ENCODE measurements at places on chromosomes 1 and 21. TPM values are rescaled to one million over a fixed set of nuclear protein-coding genes. Genes with fewer than 3 reads are reported as not detected.

Gene EFNA1
- polyA plus RNA-seq = 2.9 TPM

DNA sequence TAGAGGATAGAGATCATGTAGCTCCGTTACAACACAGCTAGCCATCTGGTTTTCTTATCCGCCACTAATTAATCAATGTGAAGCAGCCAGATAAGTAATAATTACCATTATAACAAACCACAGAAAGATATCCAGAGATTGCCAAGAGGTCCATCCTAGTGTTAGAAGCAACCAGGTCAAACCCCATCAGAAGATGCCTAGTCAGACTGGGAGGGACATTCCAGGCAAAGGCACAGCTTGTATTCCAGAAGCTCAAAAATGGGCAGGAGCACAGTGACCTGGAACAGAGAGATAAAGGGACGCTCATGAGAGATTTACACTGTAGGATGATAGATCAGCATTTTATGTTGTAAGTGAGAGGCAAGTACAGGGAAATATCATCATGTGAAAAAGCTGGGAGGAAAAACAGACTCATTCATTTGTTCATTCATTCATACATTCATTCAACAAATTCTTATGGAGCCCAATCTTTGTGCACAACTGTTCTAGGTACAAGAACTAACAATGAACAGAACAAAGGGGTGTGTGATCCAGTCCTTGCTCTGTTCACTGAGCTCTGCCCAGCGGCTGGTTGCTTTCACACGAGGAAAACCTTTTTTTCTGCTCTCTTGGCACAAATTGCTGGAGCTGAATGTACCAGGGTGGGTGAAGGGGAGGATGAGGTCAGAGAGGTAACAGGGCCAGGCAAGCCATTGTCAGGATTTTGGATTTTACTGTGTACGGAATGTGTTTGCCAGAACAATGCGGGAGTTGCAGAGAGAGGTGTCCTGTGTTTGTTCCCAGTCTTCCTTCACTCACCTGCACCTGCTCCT, 240.8 kb upstream of the FGGY start:
- no peak overlapping the region for H3K4me3 ChIP-seq
- DNase-seq = no peak
- H3K4me1 ChIP-seq = peaks cover 4% of the 10 kb centered on the region
- no peaks in the 10 kb centered on the region for H3K36me3 ChIP-seq

GRCh38 chr21:25742900-25743299, 8.1 kb downstream of the GABPA start:
- no peak overlapping the region for H3K4me3 ChIP-seq
- peaks cover 37% of the 10 kb centered on the region for H3K4me1 ChIP-seq
- H3K27me3 ChIP-seq = no peaks in the 10 kb centered on the region
- no peak overlapping the region for H3K27ac ChIP-seq
- peaks cover 10% of the 10 kb centered on the region for H3K36me3 ChIP-seq

Gene FRRS1
- polyA plus RNA-seq = not detected

GRCh38 chr1:181658581-181658980, 175.3 kb downstream of the CACNA1E start:
- peaks cover 34% of the 10 kb centered on the region for H3K27me3 ChIP-seq
- no peak for DNase-seq
- H3K4me3 ChIP-seq = no peak overlapping the region
- no peak overlapping the region for H3K27ac ChIP-seq

DNA sequence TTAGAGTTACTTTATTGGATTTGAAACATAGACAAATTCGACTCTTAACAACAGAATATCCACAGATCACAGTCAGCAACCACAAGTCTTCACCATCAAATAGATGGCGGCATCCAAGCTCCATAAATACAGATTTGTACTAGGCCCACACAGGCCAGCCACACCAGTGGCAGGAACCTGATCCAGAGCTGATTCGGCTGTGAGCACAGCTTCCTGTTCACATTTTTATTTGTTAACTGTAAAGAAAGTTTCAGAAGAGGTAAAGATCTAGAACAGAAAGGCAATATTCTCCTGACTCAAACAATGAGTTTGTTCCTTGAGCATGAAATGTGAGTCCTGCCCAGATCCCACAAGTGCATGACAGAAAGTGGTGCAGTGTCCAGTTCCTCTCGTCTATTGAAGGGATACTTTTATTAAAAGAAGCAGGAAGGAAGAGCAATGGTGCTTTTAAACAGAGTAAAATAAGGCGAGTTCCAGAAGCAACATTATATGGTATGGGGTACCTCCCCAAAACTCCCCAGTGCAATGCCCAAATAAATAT, 205.8 kb downstream of the SLC45A1 start:
- no peak overlapping the region for H3K4me3 ChIP-seq
- peaks cover 11% of the 10 kb centered on the region for H3K36me3 ChIP-seq
- H3K27ac ChIP-seq = no peak overlapping the region
- peak; percentile 31 for DNase-seq
- no peaks in the 10 kb centered on the region for H3K27me3 ChIP-seq

Gene PODN
- polyA plus RNA-seq = 0.35 TPM

Gene LINGO4
- polyA plus RNA-seq = not detected

DNA sequence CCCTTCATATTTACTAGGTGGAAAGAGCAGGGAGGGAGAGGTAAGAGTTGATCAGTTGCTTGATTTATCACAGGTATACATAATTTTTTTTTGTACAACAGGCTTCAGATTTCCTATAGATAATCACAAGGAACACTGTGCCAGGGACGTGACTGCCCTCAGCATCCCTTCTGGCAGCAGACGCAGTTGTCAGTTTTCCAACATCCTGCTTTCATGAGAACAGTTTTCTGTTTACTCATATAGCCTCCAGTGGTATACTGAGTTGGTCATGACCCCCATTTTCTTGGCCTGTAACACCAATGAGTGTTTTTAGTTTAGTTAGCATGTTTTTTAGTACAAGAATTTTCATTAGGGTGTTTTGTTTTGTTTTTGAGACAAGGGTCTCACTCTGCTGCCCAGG, 37.9 kb upstream of the PTPRF start:
- H3K4me1 ChIP-seq = no peaks in the 10 kb centered on the region
- no peak overlapping the region for H3K4me3 ChIP-seq
- peaks cover 26% of the 10 kb centered on the region for H3K36me3 ChIP-seq
- H3K27me3 ChIP-seq = peaks cover 2% of the 10 kb centered on the region
- no peak overlapping the region for H3K27ac ChIP-seq
- DNase-seq = no peak

Gene TMEM125
- polyA plus RNA-seq = not detected

Data from naive thymus-derived CD8-positive, alpha-beta T cell (primary cell).